ENCODE measurements at places on chromosomes 6 and 20. TPM values are rescaled to one million over a fixed set of nuclear protein-coding genes. Genes with fewer than 3 reads are reported as not detected.

IPCEF1 gene
- 20.2 TPM for total RNA-seq

PGC gene
- not detected for total RNA-seq

BFSP1 gene
- total RNA-seq = 0.48 TPM

TMEM74B gene
- total RNA-seq = 0.89 TPM

SMLR1 gene
- not detected for total RNA-seq

All from activated T-helper 17 cell treated with anti-CD3 and anti-CD28 coated beads, Interleukin-2, amount 50 U/mL, for 72 hours (primary cell).